ENCODE measurements at places on chromosomes 11 and 22.

DNA sequence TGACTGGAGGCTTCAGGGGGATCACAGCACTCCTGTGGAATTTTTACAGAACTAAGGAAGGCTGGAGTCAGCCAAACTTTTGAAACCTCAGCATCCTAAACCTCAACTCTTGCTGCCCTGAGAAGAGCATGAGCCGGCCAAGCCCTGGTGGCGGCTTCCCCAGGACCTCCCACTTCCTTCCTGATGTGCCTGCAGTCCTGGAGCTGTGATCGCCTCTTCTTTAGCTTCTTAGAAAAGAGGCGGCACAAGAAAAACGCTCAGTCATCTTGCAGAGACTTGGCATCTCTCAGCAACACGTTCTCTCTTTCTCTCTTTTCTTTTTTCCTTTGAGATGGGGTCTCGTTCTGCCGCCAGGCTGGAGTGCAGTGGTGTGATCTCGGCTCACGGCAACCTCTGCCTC is 40.4 kb upstream of the AMPD3 start:
- DNase-seq = no peak

DNA sequence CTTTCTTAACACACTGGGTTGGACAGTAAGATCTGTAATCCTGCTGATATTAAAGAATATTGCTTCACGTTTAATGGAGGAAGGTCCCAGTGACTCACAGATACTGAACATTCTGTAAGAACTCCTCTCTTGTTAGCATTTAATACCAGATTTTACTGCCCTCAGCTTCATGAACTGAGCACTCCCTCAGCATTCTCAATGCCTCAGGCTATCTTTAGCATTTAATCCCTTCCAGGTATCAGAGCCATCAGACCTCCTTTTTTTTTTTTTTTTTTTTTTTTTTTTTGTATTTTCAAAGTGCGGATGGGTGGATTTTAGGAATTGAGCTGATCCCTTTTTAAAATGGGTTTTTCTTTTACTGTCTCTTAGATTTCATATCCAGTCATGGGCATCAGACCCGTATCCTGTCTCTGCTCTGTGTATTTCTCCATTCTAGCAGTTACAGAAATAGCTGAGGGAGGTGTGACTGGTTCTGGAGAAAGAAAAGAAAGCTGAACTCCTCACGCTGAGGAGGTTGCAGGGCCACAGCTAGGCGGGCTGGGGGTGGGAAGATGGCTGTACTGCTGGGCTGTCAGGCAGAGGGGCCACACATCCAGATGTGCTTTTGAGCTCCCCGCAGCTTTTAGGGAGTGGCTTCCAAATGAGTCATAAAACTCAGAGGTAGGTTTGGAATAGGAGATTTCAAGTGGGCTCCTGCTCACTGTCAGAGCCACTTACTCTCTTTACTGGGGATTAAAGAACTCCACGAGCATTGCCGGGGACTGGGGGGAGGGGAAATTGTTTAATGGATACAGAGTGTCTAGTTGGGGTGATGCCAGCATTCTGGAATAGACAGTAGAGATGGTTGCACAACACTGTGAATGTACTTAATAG is 97.0 kb downstream of the SYT9 start:
- DNase-seq = no peak

GRCh38 chr22:49672014-49672516 is 155.6 kb downstream of the BRD1 start:
- DNase-seq = no peak

- DNase-seq = no peak
Measured at GRCh38 chr22:46019351-46019750, 42.4 kb upstream of the WNT7B start.

DNA sequence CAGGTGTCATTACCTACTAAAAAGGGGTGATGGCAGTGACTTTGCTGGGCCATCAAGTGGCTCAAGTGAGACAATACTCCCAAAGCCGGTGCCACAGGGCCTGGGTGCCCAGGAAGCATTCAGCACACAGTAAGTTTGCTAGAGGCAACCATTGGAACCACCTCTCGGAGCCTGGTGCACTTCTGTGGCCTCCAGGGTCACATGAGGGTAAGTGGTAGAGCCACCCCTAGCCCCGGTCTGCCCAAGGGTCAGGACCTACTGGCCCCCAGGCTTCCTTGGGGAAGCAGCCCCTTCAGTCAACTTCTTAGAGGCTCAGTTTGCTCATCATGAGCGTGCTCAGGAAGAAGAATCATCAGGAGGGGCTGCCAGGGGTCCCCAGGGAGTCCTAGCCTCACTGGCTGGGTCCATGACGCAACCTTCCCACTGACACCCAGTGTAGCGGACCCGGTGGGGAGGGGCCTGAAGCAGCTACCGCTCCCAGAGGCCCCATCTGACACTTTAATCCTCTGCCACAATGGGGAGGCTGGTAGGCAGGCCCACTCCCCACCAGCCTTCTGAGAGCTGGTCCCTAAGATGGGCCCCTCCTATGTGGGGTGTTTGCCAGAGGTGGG is 17.5 kb upstream of the RASL10A start:
- DNase-seq = no peak

DNA sequence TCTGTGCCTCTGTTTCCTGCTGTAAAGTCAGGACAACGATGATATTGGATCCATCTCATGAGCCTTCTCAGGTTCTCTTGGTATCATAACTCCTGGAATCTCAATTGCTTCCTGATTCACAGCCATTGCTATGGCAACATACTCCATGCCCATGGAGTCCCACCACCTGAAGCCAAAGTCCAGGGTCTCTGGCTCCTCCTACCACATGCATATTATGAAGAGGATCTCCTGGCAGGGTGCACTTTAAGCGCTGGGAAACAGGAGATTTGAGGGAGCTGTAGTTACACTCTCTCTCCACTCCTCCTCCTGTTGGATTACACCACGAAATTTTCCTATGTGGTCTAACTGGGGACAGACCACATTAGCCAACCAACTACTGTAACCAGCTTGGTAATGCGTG is 130.9 kb upstream of the SEZ6L start:
- DNase-seq = peak; percentile 70

DNA sequence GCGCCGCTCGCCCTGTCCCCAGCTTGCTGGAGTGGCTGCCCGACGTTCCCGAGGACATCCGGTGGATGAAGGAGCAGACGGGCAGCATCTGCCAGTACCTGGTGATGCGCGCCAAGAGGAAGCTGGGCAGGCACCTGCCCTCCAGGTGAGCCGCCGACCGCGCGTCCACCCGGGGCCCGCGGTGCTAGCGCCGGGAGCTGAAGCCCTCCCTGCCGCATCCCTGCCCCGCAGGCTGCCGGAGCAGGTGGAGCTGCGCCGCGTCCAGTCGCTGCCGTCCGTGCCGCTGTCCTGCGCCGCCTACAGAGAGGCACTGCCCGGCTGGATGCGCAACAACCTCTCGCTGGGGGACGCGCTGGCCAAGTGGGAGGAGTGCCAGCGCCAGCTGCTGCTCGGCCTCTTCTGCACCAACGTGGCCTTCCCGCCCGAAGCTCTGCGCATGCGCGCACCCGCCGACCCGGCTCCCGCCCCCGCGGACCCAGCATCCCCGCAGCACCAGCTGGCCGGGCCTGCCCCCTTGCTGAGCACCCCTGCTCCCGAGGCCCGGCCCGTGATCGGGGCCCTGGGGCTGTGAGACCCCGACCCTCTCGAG is 3.3 kb upstream of the CRACR2B start:
- DNase-seq = peak; percentile 61

GRCh38 chr22:37053310-37054055 is 1.9 kb downstream of the KCTD17 start:
- no peak for DNase-seq

DNA sequence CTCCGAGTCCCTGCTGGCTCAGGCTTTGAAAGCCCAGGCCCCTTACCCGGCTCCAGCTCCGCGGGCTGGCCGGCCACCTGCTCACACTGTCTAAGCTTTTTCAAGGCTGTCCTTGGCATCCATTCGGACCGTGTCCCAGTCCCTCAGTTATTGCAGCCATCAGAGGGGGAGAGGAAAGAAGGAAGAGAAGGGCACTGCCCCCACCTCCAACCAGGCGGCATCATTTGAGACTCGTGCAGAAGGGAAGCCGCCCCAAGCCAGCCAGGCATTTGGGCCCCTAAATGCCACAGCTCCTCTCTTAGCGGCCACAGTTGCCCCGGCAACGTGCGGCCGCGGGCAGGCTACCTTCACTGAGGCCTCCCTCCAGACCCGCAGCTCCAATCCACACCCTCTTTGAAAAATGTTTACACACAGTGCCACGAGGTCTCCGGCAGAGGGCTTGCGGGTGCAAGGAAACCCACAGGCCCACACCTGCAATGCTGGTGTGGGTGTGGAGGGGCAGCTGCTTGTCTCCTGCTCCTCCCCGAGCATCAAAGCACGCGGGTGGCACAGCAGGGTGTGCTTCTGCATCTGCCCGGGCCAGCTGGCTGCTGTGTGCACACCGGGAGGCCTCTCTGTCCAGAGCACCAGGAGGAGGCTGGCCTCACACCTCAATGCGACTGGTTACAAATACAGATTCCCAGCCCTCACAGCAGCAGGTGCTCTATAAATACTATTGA is 124.4 kb downstream of the CTTN start:
- peak; percentile 39 for DNase-seq

DNA sequence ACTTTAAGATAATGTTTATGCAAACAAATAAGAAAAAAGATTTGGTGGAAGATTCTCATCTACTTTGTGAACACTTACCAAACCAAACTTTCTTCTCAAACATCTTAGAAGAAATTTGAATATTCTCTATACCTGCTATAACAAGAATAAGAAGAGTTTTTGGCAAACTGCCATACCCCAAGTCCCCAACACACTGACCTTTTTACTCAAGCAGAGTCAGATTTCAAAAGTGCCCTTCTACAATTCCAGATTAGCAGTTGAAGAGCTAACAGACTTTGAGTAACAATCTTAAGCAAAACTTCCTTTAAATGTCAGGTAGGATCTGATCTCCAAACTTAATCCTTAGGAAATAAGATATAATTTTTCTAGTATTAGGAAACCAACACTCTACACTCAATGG is 33.9 kb downstream of the TSG101 start:
- DNase-seq = no peak

GRCh38 chr22:38124236-38124974 is 13.9 kb upstream of the BAIAP2L2 start:
- DNase-seq = no peak

DNA sequence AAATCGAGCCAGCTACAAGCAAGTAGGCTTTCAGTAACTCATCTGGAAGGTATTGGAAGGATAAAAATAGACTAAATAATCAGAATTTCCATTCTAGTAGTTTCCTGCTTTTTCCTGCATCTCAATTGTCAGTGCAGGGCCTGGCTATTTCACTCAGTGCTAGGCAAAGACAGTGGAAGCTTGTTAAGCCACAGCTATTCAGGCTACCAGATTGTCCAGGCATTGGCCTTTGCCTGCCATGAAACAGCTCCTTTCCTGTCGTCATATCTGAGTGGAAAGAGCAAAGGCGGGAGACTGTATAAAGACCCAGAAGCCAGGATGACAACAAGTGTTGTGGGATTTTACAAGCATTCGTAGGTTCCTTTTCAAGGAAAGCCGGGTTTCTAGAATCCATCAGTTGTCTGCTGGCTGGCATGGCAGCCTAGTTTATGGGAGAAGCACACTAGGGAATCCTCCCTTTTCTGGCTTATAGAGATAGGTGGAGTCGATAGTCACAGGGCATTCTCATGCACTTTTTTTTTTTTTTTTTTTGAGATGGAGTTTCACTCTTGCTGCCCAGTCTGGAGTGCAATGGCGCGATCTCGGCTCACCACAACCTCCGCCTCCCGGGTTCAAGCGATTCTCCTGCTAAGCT is 2.0 kb upstream of the TNRC6B start:
- DNase-seq = no peak

GRCh38 chr22:24401931-24402367 is 25.4 kb upstream of the ADORA2A start:
- no peak for DNase-seq

- DNase-seq = no peak
Measured at GRCh38 chr11:102799681-102800340, 1.9 kb upstream of the MMP1 start.

- no peak for DNase-seq
Measured at GRCh38 chr11:10990637-10991193, 132.9 kb upstream of the ZBED5 start.

DNA sequence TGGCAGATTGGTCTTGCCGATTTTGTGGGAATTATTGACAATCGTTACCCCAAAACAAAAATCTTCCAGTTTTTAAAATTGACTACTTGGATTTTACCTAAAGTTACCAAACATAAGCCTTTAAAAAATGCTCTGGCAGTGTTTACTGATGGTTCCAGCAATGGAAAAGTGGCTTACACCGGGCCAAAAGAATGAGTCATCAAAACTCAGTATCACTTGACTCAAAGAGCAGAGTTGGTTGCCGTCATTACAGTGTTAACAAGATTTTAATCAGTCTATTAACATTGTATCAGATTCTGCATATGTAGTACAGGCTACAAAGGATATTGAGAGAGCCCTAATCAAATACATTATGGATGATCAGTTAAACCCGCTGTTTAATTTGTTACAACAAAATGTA is 37.2 kb downstream of the IGLL1 start:
- no peak for DNase-seq

DNA sequence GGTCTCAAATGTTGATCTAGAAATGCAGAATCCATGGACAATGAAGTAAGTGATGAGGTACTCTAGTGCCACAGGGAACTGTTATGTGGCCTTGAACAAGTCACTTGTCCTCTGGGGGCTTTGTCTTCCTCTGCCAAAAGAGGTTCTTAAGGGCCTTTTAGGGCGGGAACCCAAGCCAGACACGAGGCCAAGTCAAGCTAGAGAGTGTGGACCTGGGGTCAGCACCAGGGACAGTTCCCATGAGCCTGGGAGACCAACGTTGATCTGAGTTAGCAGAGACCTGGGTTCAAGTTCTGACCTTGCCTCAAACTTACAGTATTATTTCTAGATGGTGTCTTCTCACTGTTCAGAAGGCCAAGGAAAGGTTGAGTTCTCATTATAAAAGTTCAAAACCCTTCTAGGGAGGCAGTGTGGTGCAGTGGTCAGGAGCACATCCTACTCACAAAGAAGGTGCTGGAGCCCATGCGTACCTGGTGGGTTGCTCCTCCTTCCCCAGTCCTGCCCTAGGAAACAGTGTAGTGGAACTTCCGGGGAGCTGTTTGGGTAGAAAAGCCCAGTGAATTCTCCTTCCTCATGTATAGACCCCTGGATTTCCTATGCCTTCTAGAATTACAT is 121.5 kb downstream of the CHST1 start:
- DNase-seq = no peak

GRCh38 chr22:18109410-18110193 is 1.0 kb upstream of the TUBA8 start:
- no peak for DNase-seq

- DNase-seq = no peak
Measured at GRCh38 chr22:37178350-37179125, 9.5 kb downstream of the C1QTNF6 start.

DNA sequence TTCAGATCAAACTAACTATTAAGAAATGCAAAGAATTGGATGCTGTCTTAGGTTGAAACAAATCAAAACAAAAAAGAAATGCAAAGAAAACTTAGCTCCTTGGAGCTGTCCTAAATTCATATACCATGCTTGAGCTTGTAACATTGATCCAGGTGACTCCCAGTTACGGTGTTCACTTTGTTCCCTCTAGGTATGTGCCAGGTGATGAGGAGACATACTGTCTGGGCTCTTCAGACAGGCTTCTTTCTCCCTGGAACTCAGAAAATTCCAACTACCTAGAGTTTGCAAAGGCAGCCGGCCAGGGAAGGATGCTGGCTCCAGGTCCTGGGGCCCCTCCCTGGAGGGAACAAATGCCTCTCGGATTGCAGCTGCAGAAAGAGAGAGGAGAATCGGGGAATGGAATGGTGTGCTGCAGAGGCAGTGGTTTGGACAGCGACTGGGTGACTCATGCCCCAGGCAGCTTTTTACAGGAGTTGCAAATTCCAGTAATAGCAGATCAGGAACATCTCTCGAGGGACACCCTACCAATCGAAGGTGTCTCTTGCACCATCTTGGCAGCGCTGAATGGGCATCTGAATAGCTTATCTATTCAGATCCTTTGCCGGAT is 12.3 kb upstream of the ASPHD2 start:
- DNase-seq = no peak

GRCh38 chr11:108568195-108568858 is 25.2 kb downstream of the EXPH5 start:
- no peak for DNase-seq
